Amniotic stem cell (primary cell): ENCODE measurements at places on chromosomes 6 and 20.

GRCh38 chr20:62715201-62715600 lies 6.6 kb downstream of the NTSR1 start:
- DNase-seq = no peak

- DNase-seq = no peak
These were observed 15.6 kb upstream of the CMTR1 start for GRCh38 chr6:37417393-37417792.

DNA sequence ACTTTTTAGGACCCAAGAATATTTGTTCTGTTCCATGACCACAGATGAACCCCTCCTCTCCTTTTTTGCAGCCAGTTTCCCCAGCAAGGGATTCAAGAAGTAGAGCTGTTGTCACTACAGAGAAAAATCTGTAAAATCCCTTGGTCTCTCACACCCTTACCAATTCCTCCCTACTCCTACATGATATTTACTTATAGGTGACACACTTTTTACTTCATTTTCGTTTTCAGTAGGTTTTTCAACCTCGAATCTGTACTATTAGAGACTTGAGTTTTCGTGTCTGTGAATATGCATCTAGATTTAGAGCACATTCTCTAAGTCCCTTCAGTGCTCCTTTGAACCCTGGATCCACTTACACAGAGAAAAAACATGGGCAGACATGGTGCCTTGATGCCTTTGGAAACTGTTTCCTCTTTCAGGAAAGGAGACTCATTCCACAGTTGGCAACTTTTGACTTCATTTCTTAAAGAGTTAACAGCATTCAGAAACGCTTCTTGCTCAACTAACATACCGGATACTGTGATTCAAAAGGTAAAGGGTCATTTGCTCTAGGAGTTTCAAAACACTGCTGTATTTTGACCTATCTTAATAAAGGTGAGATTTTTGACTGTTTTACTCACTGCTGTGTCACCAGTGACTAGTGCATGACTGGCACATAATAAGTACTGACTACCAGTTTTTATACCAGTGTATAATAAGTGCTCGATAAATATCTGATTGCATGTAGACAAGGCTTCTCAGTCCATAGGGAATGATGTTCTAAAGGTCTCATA lies 50.6 kb downstream of the LAMA4 start:
- DNase-seq = no peak

- DNase-seq = no peak
These were observed 30.4 kb downstream of the SERPINB9 start for GRCh38 chr6:2872423-2873358.

GRCh38 chr20:47061549-47061948 lies 166.9 kb downstream of the EYA2 start:
- no peak for DNase-seq

GRCh38 chr6:165880686-165881085 lies 217.6 kb upstream of the PDE10A start:
- no peak for DNase-seq

- peak; percentile 9 for DNase-seq
These were observed 38.5 kb downstream of the DLGAP4 start for GRCh38 chr20:36344517-36345132.

DNA sequence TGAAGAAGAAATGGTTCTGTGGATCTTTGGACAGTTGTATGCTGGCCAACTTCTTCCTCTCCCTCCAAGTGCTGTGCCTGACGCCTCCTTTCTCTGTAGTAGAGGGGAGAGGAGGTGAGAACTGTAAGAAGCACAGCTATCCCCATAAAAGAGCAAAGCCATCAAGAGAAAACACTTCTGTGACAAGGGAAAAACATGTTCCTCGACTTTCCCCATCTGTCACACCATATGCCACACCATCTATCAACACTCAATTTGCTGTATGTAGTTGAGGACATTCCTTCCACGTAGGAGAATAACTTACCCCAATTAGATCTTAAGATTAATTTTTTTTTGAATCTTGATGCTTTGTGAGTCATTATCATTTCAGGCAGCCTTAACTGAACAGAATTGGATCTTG lies 156.2 kb upstream of the PLCB4 start:
- DNase-seq = no peak

DNA sequence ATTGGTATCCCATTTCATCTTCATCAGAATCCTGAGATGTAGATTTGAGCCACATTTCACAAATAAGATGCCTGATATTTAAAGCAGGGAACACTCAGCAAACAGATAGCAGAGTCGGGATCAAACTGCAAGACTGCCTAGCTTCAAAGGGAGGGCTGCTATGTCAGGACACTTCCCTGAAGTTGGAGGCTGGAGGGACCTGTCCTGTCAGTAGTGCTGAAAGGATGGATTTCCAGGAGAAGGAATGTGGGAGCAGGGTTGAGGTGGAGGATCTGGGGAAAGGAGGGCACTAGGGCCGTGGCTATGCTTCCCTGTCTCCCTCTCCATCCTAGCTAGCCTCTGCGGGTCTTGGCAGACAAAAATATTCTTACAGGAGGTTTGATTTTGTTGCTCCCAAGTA lies 32.2 kb downstream of the COX4I2 start:
- DNase-seq = no peak

DNA sequence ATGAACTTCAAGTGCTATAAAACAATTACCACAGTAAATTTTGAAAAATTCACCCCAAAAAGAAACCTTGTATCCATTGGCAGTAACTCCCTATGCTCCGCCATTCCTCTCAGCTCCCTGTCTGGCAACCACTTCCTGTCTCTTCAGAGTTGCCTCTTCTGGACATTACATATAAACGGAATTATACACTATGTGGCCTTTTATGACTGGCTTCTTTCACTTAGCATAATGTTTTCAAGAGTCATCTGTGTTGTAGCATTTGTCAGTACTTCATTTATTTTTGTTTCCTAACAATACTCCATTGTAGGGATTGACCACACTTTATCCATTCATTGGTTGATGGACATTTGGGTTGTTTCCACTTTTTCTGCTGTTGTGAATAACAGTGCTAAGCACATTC lies 50.1 kb downstream of the CEP43 start:
- DNase-seq = no peak

GRCh38 chr6:17100806-17101205 lies 1.0 kb upstream of the STMND1 start:
- DNase-seq = no peak

- DNase-seq = no peak
These were observed 460.7 kb downstream of the CBLN4 start for GRCh38 chr20:55544638-55545037.

- no peak for DNase-seq
These were observed 20.3 kb upstream of the SYNDIG1 start for GRCh38 chr20:24449026-24449720.

GRCh38 chr6:90144928-90145555 lies 151.6 kb downstream of the BACH2 start:
- DNase-seq = no peak

GRCh38 chr6:95117236-95117635 lies 460.1 kb upstream of the MANEA start:
- no peak for DNase-seq

- DNase-seq = no peak
These were observed 1326.3 kb upstream of the GJE1 start for GRCh38 chr6:140806431-140806830.

DNA sequence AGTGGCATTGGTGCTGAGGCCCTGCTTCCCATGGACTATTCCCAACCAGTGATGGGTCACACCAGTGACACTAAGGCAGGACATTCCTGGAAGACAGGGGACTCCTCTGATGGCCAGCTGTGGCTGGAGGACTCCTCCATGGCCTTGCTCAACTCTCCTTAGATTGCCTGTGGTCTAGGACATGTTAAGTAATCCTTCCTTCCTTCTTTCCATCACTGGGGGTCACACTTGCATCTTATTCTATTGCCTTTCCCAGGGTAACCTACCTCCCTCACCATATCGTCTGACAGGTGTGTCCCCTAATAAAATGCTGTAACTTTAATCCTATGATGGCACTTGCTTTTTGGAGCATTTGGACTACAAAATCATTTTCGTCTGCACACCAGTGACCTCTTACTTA lies 24.5 kb upstream of the HLA-A start:
- no peak for DNase-seq

- no peak for DNase-seq
These were observed 58.4 kb downstream of the PTPN1 start for GRCh38 chr20:50568549-50568942.

DNA sequence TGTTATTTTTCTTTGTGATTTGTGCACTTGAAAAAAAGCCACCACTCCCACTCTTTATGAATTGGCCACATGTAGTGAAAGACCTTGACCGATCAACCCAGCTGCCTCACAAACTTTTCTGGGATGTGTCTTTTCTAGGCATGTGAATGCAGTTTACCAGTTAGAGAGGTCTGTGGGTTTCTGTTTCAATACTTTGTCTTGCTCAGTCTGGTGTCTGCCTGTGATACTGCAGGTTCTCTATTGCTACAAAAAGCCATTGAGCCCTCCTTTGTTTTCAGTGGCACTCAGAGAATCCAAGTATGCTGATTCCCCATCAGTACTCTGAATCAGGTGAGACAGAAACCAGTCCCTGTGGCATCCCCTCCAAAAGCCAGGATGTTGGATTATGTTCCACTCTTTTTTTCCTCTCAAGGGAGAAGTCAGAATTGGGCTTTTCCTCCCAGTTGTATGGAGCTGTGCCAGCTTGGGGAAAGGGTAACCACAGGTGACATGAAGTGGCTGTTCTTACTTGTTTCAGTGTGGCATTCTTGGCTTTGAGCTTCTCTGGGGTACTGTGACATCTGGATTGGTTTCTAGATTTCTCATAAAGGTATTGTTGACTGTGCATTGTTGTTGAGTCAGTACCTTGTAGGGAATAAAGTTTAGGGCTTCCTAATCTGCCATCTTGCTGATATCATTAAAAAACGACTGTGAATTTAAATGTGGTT lies 26.3 kb upstream of the ZFP64 start:
- no peak for DNase-seq
